ENCODE measurements at places on chromosomes 2 and 18.

- DNase-seq: no peak
Measured at GRCh38 chr18:29912351-29912750, 1130.2 kb downstream of the DSC3 start.

DNA sequence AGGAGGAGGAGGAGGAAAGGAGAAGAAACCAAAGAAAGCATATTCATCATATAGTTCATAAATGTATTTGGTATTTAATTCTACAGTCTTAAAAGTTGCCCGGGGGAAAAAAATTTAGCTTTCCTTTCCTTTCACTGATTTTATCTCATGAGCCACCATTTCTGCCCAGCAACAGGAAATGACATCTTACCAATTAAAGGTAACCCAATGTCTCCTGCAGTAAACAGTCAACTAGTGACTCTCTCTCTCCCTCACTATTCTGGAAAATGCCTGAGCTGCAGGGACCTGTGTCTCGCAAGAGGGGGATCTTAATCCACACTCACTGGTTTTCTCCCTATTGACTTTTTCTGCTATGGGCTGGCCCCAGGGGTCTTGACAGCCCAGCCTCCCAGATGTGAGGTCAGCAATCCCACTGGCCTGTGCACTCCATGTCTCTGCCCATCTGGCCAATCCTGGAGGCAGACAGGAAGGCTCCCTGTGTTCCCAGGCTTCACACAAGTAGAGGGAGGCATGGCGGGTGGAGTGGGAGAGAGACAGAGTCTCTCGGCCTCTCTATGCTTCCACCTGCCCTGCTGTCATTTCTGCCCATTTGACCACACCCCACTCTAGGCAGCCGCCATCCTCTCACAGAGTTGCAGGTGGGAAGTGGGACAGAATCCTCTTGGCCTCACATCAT, 85.4 kb upstream of the CABLES1 start:
- no peak for DNase-seq

GRCh38 chr2:97741686-97742085, 28.3 kb downstream of the ZAP70 start:
- DNase-seq: no peak

- no peak for DNase-seq
Measured at GRCh38 chr18:12858991-12859390, 25.0 kb downstream of the PTPN2 start.

GRCh38 chr2:10096641-10097040, 16.4 kb upstream of the CYS1 start:
- DNase-seq: no peak

DNA sequence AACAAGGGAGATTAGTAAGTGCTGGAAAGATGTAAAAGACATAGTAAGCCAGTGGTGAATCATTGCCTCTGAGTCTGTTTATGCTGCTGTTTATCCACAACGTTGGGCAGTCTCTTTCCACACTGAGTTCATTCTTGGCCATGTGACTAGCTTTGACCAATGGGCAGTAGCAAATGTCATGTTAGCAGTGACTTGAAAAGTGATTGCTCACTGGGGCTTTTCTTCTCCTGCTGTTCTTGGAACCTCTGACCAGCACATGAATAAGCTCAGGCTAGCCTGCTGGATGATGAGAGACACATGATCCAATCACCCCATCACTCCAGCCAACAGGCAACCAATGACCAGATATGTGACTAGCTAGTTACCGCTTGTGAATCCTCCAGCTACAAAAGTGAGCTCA, 360.4 kb downstream of the SLC4A3 start:
- peak; percentile 19 for DNase-seq

DNA sequence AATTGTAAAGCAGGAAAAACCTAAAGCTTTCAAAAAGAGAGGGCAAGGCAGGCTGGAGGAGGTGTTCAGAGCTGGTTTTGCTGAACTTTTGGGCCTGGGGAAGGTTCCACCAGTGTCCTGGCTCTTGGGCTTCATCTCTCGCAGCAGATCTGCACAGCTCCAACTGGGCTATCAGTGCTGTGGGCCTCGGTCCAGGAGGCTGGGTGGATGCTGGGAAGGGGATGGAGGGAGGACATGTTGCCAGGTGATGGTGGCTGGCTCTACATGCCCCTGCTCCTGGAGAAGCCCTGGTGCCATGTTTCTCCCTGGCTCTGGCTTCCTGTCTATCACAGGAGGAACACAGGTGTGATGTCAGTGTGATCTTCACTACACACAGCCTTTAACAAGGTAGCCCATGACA, 187.1 kb downstream of the SH3RF3 start:
- DNase-seq: no peak

GRCh38 chr2:22893761-22894517, 491.0 kb upstream of the KLHL29 start:
- DNase-seq: no peak

GRCh38 chr2:74041182-74041581, 56.5 kb downstream of the TET3 start:
- DNase-seq: no peak

GRCh38 chr2:215528555-215528954, 92.7 kb upstream of the FN1 start:
- no peak for DNase-seq

GRCh38 chr2:112787294-112787693, 3.0 kb upstream of the IL1A start:
- DNase-seq: no peak

DNA sequence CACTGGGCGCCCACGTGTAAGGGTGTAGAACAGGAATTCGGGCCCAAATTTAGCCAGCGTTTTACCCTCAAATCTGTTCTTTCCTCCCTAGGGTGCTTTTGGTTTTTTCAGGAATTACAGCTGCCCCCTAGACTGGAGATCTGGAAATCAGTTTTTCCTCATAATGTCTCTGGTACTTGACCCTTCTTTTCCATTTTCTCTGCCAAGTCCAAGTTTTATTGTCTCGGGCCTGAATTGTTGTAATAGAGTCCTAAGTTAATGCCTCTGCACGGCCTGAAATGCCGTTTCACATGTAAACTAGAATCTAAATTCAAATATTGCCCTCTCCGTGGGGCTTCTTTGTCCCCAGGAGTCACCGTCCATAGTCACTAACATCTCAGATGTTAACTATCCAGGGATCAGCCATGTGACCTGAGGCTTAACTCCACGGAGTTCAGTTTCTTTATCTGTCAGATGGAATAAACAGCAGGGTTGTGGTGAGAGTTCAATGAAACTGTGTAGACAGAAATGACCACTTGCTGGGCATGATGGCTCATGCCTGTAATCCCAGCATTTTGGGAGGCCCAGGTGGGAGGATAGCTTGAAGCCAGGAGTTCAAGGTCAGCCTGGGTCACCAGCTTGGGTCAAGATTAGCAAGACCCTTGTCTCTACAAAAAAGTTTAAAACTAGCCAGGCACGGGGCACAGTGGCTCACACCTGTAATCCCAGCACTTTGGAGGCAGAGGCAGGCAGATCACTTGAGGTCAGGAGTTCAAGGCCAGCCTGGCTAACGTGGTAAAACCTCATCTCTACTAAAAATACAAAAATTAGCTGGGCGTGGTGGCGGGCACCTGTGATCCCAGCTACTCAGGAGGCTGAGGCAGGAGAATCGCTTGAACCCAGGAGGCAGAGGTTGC, 12.7 kb upstream of the CABLES1 start:
- DNase-seq: no peak

DNA sequence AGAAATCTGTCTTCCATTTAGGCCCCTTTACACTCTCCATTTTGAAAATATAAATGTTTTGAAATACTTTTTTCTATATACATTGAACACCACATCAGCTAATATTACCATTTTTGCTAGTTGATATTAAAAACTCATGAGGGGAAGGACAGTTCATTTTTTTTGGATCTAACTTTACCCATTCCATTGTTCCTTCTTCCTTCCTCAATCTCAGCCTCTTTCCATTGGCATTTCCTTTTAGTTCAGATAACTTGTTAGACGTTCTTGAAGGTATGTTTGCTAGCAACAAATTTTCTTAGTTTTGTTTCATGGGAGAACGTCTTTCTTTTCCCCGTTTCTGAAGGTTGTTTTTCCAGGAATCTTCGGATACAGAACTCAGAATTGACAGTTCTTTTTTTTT, 759.0 kb downstream of the SOCS6 start:
- no peak for DNase-seq

DNA sequence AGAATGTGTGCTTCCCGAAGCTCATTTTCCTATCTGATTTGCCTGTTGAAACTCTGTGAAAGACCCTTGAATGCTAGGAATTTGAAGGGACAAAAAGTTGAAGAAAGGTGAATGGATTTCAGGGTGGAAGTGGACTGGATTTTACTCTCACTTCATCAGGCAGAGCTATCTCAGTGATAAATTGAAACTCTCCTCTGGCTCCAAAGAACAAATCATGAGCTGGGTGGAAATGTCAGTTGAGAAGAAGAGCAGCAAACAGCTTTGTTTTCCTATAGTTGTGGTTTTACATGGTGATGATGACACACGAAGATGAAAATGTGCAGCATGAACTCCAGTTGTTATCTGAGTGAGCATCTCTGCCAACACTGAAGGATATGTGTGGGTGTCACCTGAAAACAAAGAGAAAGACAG, 34.4 kb downstream of the CD28 start:
- no peak for DNase-seq

DNA sequence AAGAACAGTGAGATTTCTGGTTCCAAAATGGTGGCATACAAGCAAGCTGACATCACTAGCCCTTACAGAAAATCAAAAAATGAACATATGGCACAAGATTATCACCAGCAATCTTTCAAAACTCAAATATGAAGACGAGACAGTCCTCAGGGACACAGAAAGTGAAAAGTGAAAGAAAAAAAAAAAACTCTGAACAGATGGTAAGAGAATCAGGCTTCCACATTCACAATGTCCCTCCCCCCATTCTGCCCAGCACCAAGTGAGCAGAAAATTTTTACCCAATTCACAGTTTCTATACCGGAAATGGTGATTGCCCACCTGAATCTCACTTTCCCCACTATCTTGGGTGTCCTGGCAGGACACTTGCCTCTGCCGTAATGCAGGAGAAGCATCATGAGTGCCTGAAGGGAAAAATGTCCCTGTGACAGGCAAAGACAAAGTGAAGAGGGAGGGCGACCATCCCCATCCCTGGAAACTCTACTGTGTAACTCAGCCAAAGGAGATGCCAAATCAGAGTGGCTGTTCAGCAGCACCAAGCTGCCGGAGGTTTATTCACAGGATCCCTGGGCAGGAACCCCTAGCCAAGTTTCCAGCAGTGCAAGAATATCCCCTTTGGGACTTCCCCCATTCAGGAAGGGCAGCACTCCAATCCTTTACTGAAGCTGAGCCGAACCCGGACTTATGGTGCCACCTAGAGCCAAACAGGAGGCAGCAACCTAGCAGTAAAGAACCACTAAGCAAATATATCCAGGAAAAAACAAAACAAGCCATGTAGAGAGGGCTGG, 312.2 kb downstream of the LRATD1 start:
- peak; percentile 13 for DNase-seq

DNA sequence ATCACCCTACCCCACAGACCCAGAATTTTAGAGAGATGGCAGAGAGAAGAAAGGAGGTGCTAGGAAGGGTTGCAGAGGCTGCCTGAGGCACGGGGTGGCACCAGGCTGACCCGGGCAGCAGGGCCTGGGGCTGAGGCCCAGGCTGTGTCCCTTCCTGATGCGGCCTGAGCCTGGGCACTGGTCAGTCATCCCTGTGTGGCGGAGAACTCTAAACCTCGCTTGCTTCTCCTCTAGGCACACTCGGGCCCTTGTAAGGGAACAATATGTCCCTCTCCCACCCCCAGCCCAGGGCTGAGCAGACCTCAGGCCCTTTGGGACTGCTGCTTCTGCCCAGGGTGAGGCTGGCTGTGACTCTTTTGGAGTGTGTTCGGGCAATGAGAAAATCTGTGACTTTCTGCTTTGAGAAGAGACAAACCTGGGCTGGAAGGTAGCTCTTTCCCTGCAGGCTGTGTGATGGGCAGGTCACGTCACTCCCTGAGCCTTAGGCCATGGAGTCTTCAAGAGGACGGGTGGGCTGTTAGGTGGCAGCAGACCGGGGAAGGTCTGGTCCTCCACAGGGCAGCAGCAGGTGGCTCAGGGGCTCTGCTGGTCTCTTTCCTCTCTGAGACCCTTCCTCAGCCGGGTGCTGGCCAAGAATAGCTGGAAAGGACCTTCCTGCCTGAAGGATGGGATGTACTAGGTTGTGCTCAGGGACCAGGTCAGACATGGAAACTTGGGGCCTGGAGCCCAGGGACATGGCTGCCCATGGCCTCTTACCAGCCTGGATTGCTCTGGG, 96.8 kb downstream of the GLI2 start:
- no peak for DNase-seq

DNA sequence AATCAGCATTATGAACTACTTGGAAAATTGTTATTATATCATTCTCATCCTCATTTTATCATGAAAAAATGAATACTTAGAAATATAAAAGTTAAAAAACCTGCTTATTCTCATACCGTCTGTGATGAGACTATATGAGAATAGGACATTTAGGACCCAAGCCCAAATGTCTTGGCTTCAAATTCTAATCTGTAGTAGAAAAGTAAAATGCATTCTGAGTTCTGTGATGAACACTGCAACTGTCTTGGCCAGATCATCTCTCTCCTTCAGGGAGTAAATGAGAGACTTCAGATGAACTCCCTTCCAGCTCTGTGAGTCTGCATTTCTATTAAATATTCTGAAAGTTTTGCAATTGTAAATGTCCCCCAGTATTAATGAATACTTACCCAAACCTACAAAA, 940.7 kb upstream of the KLHL29 start:
- DNase-seq: no peak

DNA sequence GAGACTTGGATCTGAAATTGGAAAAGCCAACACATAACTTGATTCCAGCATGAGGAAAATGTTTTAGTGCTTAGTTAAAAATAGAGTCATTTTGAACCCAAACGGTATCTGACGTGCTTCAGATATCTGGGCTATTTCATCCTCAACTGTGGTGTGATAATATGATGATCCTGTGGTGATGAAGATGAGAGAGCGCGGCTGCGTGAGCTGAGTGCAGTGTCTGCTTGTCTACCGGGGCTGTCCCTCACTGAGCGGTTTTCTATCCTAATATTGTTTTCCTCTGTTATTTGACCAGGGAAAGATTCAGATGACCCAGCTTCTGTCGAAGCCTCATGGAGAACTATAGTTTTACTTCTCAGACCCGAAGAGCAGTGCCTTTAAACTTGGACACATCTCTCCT, 5.8 kb downstream of the TWIST2 start:
- no peak for DNase-seq

DNA sequence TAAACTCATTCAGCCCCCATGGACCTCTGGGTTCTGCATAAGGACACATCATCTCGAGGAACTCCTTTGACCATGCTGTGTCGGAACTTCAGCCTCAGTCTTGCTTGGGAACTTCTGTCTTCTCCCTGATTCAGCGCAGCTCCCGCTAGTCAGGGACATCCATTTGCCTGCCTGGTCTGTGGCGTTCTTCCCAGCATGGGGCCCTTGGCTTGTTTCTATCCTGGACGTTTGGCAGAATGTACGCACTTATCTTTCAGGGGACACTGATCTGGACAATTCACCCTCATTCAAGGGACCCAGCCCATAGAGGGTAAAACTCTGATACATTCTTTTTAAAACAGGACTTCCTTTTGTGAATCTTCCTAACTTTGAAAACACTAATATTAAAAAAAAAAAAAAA, 75.8 kb upstream of the WIPF1 start:
- DNase-seq: no peak

DNA sequence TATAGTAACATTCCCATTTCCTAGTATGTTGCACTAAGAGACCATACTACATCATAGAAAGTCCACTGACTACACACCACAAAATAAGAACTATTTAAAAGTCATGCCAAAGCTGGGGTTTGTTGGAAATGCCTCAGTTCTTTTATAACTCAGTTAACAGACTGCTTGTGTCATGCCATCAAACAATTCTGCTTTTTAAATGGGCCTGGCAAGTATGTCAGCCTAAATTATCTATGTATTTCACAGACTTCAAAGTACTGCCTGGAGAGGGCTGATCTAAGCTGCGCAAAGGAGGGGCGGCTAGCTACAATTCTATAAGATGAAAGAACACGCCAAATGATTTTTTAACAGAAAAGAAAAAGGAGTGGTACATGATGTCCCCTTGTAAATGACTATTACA, 49.6 kb downstream of the FARSB start:
- no peak for DNase-seq
